ENCODE measurements at places on chromosomes 16 and 17. TPM values are rescaled to one million over a fixed set of nuclear protein-coding genes. Genes with fewer than 3 reads are reported as not detected.

DNA sequence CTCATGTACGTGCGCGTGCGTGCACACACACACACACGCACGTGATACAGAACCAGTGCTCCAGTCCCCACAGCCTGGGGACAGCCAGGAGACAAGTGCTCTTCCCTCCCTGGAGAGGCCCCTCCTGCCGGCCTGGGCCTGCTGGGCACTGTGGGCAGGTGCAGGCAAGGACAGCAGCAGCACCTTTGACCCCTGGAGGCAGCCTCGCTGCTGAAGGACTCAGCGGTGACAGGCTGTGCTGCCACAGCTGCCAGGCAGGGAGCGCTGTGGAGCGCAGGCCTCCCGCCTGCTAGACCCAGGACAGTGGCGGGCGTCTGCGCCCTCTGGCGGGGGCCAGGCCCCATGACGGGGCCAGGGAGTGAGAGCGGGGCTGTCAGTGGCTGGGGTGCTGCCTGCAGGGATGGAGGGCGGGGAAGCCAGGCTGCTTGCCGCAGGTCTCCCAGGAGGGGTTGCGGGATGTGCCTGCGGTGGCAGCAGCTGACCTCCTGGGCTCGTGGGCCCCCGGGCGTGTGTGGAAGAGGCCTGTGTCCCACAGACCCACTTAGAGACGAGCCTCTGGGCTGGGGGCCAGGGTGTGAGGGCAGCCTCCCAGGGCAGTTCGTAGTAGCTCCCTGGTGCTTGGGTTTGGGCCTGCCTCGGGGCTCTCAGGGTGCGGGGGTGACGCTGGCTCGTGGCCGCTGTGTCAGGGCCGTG is 63.5 kb upstream of the PVALEF start:
- peak; percentile 98 for DNase-seq

DNA sequence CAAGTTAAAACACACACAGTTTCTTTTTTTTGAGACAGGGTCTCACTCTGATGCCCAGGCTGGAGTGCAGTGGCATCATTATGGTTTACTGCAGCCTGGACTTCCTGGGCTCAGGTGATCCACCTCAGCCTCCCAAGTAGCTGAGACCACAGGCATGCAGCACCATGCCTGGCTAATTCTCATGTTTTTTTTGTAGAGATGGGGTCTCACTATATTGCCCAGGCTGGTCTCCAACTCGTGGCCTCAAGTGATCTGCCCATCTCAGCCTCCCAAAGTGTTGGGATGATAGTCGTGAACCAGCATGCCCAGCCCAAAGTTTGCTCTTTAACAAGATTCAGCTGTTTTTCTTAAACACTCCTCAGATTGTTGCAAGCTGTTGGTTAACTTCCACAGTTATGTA is 39.0 kb downstream of the PRPSAP2 start:
- no peak for DNase-seq

DNA sequence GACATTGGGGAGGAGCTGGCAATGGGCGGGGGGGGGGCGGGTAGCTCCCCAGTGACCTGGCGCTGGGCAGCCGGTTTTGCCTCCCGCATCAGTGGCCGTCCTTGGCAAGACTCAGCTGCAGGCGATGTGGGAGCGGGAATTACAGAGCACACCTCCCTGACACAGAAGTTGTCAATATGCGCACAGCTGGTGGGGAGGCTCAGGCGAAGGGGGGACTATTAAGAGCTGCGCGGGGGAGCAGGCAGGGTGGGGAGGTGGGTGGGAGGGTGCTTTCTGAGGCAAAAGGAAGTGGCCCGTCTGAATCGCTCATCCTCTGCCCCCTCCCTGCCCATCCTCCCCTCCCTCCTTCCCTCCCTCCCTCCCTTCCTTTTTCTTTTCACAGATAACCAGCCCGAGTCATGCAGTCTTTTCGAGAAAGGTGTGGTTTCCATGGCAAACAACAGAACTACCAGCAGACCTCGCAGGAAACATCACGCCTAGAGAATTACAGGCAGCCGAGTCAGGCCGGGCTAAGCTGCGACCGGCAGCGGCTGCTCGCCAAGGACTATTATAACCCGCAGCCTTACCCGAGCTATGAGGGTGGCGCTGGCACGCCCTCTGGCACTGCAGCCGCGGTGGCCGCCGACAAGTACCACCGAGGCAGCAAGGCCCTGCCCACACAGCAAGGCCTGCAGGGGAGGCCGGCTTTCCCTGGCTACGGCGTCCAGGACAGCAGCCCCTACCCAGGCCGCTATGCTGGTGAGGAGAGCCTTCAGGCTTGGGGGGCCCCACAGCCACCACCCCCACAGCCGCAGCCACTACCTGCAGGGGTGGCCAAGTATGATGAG is 44.0 kb downstream of the SREBF1 start:
- peak; percentile 69 for DNase-seq

DNA sequence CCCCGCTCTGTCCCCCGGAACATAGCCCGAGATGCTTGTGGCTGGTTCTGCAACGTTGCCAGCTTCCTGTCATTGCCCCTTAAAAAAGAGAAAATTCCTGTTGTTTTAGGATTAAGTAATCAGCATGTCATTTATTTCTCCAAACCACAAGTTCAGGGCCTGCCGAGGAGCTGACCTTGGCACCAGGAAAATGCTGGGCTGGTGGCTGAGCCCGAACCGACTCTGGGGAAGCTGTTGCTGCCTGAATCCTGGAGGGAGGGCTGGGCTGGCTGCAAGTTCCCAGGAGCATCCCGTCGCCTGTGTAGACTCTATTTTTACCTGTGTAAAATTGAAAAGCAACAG is 130.9 kb upstream of the FOXF1 start:
- no peak for DNase-seq

GRCh38 chr17:27621942-27622559 is 8.9 kb upstream of the LGALS9 start:
- DNase-seq = no peak

CCNF gene
- 62.2 TPM for total RNA-seq

CBX2 gene
- 77.4 TPM for total RNA-seq

DNA sequence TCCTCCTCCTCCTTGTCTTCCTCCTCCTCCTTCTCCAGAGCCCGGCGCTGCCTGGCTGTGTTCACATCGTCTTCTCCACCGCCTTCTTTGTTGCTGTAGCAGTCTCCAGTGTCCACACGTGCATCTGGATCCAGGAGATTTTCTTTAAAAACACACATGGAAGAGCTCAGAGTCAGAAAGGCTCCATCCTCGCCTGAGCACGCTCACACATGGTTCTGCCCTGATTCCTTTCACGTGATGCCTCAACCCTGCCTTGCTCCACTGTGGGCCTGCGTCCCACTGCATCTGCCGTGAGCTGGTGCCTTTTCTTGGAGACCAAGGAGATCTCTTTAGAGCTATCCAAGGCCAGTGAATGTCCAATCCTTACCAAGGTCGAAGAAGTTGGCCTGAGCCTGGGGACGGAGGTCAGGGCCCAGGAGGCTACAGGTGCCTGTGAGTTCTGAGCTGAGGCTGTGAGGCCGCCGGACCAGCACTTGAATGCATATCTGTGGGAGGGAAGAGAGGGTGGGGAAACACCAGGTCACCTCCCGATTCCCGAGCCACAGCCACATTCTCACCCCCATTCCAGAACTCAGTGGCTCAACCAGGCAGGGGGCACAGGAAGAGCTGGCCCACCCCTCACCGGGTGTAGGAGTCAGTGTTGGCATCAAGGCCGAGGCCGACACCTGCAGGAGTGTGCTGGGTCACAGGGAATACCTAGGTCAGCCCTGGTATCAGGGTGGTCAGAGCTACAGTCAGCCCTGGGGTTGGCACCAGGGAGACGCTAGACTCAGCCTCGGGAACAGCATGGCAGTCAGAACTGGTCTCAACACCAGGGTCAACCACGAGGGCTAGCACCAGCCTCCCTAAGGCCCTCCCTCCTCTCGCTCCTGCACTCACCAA is 37.6 kb downstream of the HASPIN start:
- DNase-seq = no peak

- peak; percentile 97 for DNase-seq
These were observed 6.0 kb upstream of the ZNF205 start for GRCh38 chr16:3106205-3106928.

GRCh38 chr16:30715750-30716445 is 16.9 kb downstream of the SRCAP start:
- no peak for DNase-seq

DNAJC7 gene
- total RNA-seq = 135 TPM

FAM117A gene
- total RNA-seq = 21.1 TPM

TOX3 gene
- 20.2 TPM for total RNA-seq

DNA sequence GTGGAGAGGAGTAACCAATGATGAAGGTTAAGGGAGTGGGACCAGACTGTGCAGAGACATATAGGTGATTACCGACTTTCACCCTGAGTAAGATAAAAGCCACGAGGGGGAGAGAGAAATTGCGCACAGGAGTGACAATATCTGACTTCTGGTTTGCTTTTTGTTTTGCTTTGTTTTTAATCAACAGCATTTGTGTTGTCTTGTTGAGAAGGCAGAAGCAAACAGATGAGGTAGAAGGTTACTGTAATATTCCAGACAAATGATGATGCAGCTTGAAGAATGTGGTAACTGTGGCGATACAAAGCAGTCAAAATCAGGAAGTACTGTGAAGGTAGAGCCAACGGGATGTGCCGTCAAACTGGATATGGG is 7.5 kb downstream of the PELP1 start:
- DNase-seq = no peak

DNA sequence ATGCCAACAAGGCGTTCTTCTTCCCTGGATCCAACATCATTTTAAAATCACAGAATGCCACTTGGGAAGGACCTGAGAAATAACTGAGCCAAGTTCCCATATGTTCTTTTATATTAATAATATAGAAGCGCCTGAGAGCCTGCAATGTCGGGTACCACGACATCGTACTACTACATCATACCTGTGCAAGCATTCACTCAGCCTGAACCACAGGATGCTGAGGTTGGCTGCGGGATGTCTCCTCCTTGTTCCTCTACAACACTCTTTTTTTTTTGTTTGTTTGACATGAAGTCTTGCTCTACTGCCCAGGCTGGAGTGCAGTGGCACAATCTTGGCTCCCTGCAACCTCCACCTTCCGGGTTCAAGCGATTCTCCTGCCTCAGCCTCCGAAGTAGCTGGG is 2.1 kb upstream of the ATP2C2 start:
- no peak for DNase-seq

GRCh38 chr17:75570772-75571171 is 16.8 kb upstream of the MYO15B start:
- DNase-seq = no peak

DNA sequence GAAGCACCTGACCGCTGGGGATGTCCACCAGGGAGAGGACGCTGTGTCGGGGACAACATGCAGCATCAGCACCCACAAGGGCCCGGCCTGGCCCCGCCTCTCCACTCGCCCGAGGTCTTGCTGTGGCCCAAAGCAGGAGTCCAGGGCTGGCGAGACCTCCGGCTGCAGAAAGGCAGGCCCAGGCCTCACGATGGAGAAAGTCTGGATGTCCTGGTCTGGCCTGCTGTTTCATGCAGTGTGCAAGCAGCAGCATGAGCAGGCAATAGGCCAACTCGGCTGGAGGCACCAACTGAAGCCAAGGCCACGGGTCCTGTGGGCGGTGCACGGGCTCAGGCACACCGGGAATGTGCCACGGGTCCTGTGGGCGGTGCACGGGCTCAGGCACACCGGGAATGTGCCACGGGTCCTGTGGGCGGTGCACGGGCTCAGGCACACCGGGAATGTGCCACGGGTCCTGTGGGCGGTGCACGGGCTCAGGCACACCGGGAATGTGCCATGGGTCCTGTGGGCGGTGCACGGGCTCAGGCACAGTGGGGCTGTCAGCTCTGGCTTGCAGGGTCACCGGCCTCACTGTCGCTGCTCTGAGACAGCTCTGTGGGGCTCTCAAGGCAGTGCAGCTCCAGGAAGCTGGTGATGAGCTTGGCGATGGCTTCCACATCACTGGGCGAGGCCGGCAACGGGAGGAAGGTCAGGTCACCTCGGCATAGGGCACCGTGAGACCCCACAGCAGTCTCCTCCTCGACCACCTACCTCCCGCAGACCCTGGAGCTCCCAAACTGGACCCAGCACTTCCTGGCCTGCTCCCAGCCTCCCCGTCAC is 6.9 kb downstream of the CYBC1 start:
- no peak for DNase-seq

TMEM88 gene
- total RNA-seq = 8.9 TPM

- DNase-seq = no peak
These were observed 1.4 kb downstream of the NTHL1 start for GRCh38 chr16:2045965-2046892.

- no peak for DNase-seq
These were observed 18.5 kb upstream of the CCL23 start for GRCh38 chr17:36036235-36036634.

- DNase-seq = no peak
These were observed 968.1 kb downstream of the CDH11 start for GRCh38 chr16:64153718-64154117.

DNA sequence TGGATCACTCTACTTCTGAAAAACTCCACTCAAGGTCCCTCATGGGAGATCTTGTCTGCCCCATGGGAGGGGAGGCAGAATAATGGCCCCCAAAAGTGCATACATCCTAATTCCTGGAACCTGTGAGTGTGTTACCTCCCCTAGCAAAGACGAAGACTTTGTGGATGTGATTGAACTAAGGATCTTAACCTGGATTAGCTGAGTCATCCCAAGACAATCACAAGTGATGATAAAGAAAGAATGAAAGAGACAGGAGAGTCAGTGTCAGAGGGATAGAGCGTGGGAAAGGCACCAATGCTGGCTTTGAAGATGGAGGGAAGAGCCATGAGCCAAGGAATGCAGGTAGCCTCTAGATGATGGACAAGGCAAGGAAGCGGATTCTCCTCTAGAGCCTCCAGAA is 374.7 kb upstream of the DYNLRB2 start:
- DNase-seq = no peak

DNA sequence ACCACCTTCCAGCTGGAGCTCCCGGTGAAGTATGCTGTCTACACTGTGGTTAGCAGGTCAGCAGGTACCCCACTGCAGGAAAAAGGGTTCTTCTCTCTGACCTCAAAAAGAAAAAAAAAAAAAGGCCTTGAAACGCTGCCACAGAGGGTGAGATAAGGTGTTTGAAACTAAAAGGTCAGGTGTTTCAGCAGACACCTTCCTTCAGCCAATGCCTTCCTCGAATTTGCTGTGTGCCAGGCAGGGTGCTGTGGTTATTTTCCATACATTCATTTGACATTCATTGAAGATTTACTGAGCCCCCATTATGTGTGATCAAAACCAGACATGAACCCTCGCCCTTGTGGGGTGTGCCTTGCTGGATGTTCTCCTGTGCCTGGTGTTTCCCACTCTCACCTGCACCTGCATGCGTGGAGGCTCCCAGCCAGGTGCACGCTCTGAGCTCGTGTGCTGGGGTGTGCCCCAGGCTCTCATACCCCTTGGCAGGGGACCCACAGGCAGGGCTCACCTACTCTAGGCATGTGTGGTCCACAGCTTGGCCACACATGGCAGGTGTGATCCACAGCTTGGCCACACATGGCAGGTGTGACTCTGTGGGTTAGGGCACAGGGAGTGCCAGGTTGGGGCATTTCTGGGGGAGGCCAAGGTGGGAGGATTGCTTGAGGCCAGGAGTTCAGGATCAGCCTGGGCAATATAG is 15.8 kb upstream of the ITGAD start:
- DNase-seq = no peak

DNA sequence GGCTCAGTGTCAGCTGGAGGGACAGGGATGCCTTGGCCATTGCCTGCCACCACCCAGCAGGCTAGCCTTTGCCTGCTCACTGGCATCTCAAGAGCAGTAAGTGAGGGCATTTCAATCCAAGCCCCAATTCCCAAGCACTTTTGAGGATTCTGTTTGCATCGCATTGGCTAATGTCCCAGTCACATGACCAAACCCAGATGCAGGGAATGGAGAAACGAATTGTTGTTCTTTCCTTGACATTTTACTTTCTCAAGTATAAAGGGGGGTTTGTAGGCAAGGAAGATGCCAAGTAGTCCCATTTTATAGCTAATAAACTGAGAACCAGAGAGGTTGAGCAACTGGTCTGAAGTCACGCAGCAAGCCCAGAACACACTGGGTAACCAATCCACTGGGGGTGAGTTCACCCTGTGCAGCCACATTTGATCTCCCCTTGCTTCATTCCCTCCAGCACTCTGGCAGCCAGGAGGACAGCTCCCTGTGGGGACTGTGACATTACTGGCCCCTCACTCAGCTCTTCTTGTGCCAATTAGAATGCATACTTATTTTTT is 193.8 kb upstream of the CACNG3 start:
- DNase-seq = peak; percentile 10

Data from H9 (cell line).